ENCODE measurements at places on chromosomes 7 and 10.

GRCh38 chr7:140403878-140404564 lies at the start of gene RAB19:
RAB19 (plus strand) TSS chr7:140404058; CDS start chr7:140407647, 3,589 bp downstream.
- DNase-seq: no peak

DNA sequence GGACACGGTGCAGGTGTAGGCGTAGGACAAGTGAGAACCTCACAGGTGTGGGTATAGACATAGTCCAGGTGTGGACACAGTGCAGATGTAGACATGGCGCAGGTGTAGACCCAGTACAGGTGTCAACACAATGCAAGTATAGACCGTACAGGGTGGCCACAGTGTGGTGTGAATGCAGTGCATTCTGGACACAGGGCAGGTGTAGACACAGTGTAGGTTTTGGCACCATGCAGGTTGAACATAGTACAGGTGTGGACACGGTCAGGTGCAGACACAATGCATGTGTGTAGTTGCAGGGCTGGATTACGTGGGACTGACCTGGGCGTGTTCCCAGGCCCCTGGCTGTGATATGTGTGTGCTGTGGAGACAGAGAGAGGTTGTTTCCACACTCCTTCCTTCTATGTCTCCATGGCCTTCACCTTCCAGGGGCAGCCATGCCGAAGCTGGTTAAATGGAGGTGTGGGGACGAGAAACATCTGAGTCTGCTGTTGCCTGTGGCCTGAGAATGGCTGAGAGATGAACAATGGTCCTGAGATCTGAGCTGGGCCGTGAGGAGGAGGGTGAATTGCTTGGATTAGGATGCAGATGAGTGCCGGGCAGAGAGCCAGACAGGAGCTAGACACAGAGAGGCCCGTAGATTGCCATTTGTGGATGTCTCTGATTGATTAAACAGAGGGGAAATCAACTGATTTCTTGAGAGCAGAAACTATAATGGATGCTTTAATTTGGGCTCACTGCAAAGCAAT lies 343.9 kb upstream of the SHH start:
- peak; percentile 27 for DNase-seq

GRCh38 chr10:118832241-118832651 lies 77.5 kb upstream of the CACUL1 start:
- peak; percentile 75 for DNase-seq

DNA sequence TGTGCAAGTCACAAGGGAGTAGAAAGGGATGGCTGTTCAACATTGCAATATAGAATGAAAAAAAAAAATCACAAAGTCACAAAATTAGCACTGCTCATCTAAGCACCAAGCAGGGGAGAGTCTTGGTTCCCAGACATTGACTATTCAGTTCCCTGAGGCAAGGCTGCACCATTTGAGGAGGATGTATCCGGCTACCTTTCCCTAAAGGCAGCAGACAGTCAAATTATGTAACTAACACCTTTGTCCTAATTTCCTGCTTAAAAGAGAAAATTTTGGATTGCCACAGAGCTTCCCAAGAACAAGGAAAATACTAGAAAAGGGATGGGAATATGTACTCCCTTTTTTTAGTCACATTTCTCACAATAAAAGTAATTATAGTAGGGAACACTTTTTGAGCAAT lies 148.1 kb downstream of the PCLO start:
- no peak for DNase-seq

- peak; percentile 89 for DNase-seq
Observed at GRCh38 chr7:143381427-143382125, 431 bp downstream of the ZYX start.
